ENCODE measurements at places on chromosomes 1 and 21.

DNA sequence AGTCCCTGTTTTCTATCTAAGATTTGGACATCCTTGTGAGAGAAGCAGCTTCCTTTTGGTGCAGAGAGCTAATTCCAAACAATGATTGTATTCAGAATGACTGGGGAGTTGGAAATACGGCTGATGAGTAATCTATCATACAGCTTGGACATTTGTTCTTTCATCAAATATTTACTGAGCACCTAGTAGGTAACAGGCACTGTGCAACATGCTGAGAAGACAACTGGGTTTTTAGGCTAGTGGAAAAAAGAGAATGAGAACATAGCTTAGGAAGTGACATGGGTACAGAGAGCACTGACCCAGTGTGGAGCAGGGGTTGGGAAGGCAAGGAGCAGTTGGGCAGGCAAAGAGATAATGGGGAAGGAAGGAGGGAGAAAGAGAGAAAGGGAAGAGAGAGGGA is 87.5 kb downstream of the TBX19 start:
- H3K4me1 ChIP-seq: peaks cover 5% of the 10 kb centered on the region
- no peaks in the 10 kb centered on the region for H3K36me3 ChIP-seq
- no peak overlapping the region for H3K27ac ChIP-seq

DNA sequence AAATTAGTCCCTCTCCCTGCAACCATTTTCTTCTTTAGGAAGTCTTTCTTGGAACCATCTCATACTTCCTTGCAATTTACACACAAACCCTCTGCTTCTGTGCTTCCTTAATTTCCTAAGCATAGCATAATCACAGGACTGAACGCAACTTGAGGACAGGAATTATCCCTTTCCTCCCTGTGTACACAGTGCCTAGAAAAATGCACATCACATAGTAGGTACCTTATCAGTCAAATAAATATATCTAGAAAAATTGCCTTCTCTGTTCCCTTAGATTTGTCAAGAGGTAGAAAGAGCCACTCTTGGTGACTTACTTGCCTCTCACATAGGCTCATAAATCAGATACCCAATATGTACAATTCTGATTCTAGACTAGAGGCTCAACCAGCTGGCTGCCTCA is 4.9 kb downstream of the ASPM start:
- no peak overlapping the region for H3K27ac ChIP-seq
- H3K4me1 ChIP-seq: peaks cover 32% of the 10 kb centered on the region
- peak overlapping the region; percentile 56 for H3K4me3 ChIP-seq
- no peaks in the 10 kb centered on the region for H3K27me3 ChIP-seq

GRCh38 chr1:212514056-212514614 is 81.4 kb downstream of the NENF start:
- H3K4me1 ChIP-seq: peaks cover 9% of the 10 kb centered on the region
- DNase-seq: no peak
- no peak overlapping the region for H3K4me3 ChIP-seq
- no peak overlapping the region for H3K27ac ChIP-seq

- no peaks in the 10 kb centered on the region for H3K4me1 ChIP-seq
- H3K36me3 ChIP-seq: no peaks in the 10 kb centered on the region
- no peak for DNase-seq
- no peak overlapping the region for H3K27ac ChIP-seq
- H3K4me3 ChIP-seq: no peak overlapping the region
Observed at GRCh38 chr1:71586030-71586429, 505.2 kb upstream of the ZRANB2 start.

DNA sequence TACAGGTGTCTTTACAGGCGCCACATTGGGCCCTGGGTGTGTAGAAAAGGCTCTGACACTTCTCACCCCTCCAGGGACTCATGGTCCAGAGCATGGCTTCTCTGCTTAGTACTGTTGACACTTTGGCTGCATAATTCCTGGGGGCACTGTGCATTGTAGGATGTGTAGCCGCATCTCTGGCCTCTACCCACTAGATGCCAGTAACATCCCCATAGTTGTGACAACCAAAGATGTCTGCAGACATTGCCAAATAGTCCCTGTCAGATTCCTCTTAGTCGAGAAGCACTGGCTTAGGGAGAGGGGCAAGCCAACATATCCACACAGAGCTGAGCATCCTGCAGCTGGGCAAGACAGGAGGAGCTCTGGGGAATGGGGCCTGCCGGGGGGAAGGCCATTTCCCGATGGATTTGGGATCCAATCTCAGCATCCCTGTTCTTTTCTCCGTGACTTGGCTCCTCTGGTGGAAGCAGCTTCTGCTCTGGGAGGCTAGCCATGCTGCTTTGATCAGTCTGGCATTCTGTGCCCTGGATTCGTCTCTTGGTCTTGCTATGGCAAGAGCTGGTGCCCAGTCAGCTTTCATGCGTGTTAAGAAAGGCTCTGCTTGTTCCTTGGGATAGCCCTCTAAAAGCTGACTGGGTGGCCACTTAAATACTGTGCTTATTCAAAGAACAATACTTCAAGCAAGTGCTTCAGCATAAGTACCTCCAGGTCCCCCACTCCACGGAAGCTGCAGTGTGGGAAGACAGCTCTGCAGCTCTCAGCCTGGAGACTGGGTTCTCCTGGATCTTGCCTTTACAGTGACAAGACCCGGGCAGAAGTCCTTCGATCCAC is 38.3 kb upstream of the SCMH1 start:
- H3K27ac ChIP-seq: no peak overlapping the region
- no peaks in the 10 kb centered on the region for H3K36me3 ChIP-seq
- H3K4me1 ChIP-seq: no peaks in the 10 kb centered on the region
- DNase-seq: no peak
- no peak overlapping the region for H3K4me3 ChIP-seq

DNA sequence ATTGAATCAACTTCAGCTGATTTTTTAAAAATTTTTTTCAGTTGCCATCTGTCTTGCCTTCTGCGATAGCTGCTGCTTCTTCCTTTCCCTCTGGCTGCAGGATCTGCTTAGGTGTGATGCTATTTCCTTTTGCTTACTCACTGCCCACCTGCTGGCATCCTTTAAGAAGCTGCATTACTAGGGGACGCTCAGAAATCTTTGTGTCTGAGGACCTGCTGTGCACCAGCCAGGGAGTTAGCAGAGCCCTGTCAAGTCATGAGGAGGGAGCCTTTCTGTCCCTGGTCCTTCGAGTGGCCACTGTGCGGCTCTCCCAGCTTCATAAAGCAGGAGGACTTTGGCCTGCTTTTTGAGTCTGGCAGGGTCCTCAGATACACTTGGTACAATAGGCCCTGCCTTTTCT is 327.8 kb downstream of the USH2A start:
- DNase-seq: no peak
- H3K27me3 ChIP-seq: no peaks in the 10 kb centered on the region
- no peak overlapping the region for H3K27ac ChIP-seq

GRCh38 chr1:77655431-77655974 is 27.0 kb downstream of the ZZZ3 start:
- no peak overlapping the region for H3K27ac ChIP-seq
- peak overlapping the region; percentile 0 for H3K4me3 ChIP-seq
- H3K36me3 ChIP-seq: peaks cover 8% of the 10 kb centered on the region
- no peaks in the 10 kb centered on the region for H3K4me1 ChIP-seq
- DNase-seq: no peak
- no peaks in the 10 kb centered on the region for H3K27me3 ChIP-seq

DNA sequence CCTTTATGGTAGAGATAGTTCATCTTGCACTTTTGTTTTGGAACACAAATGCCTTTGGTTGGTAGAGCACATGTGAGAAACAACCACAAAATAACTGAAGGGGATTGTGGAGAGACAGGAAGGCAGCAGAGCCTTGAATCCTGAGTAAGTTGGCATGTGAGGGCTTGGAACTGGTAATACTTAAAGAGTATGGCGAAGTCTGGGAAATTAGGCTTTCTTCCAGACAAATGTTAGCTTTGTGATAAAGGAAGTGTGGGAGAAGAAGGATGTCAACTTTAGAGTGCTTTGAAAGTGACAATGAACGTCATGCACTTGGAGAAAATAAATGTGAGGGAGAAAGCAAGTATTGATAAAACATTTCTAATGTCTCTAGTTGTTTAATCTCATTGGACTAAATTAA is 476.3 kb upstream of the ZRANB2 start:
- no peaks in the 10 kb centered on the region for H3K27me3 ChIP-seq
- H3K27ac ChIP-seq: no peak overlapping the region
- H3K4me3 ChIP-seq: no peak overlapping the region
- H3K36me3 ChIP-seq: no peaks in the 10 kb centered on the region

- no peaks in the 10 kb centered on the region for H3K4me1 ChIP-seq
- no peak overlapping the region for H3K4me3 ChIP-seq
- no peak for DNase-seq
- H3K36me3 ChIP-seq: no peaks in the 10 kb centered on the region
Observed at GRCh38 chr1:226350519-226350865, 41.5 kb upstream of the LIN9 start.

DNA sequence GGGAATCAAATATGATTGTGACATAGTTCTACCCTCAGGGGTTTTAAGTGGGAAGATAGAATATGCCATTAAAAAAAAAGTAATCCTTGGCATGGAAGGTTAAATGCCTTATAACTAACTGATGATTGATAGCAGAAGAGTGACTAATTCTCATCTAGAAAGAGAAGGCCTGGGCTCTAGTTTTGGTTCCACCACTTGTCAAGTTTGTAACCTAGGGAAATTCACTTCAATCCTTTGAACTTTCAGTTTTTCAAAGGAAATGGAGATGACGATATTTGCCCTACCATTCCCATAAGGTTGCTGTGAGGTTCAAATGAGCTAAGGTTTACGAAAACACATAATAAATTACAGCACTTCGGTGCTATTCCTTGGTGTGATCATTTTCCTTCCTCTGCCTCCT is 88.5 kb downstream of the GPR88 start:
- no peaks in the 10 kb centered on the region for H3K36me3 ChIP-seq
- H3K27me3 ChIP-seq: no peaks in the 10 kb centered on the region
- H3K4me1 ChIP-seq: no peaks in the 10 kb centered on the region
- H3K4me3 ChIP-seq: no peak overlapping the region
- H3K27ac ChIP-seq: no peak overlapping the region
- DNase-seq: no peak

DNA sequence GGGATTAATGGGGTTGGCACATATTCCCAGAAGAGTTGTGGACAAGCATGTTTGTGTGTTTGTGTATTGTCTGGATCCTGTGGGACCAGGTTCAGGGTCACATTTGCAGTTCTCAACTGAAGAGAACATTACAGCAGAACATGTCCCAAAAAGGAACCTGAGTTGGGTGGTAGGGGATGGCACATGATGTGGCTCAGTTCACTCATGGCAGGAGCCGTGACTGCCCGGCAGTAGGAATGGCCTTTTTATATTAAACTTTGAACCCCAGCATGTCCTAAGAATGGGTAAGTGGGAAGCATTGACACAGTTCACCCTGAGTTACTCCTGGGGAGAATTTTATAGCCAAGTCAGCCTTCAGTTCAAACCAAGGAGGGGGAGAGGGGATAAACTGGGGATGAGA is 41.3 kb downstream of the CXADR start:
- H3K27ac ChIP-seq: no peak overlapping the region
- H3K4me3 ChIP-seq: no peak overlapping the region
- no peak for DNase-seq
- no peaks in the 10 kb centered on the region for H3K27me3 ChIP-seq

DNA sequence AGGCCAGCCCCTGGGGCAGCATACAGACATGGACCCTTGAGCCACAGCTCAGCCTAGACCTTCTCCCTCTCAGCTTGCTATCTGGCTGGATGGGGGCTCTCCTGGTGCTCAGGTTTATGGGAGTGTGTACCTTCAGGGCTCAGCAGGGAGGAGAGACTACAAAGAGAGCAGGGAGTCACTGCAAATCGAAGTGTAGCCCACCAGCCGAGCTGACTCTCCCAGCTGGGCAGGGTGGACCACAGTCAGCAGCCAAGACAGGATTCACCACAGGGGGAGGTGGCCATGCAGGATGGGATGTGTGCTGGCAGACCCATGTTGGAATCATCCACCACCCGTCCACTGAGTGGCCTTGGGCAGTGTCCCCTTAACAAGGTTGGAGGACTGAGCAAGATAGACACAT is 78.3 kb downstream of the GLIS1 start:
- H3K36me3 ChIP-seq: no peaks in the 10 kb centered on the region
- H3K4me3 ChIP-seq: no peak overlapping the region
- no peaks in the 10 kb centered on the region for H3K4me1 ChIP-seq
- no peak overlapping the region for H3K27ac ChIP-seq

DNA sequence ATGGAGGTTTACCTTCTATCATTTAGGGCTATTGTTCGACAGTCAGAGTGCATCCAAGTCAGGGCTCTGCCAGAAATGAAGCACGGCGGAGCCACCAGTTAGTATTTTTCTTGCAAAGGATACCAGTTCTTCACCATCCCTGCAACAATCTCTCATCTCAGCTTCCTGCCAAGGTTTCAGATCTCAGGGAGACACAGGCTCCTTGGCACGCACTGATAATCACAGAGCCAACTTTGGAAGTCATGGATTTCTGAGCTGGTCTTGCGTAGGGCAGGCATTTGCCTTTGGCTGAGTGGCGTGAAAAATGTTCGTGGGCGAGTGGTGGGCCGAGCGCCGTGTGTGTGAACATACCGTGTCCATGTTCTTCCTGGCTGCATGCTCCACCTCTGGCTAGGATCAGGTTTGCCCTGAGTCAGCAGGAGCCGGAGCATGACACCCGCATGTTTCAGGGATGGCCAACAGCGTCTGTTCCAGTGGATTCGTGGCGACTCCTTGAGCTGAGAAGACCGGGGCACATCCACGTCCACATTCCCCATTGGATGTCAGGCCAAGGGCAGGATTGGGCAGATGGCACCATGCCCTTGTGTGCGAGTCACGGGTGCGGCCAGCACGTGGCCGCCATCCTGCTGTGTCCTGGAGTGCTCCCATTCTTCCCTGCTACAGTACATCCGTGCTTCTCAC is 118.5 kb upstream of the C1orf174 start:
- DNase-seq: no peak
- H3K4me3 ChIP-seq: no peak overlapping the region
- H3K4me1 ChIP-seq: no peaks in the 10 kb centered on the region
- no peaks in the 10 kb centered on the region for H3K36me3 ChIP-seq

- no peak overlapping the region for H3K27ac ChIP-seq
- no peak for DNase-seq
- no peaks in the 10 kb centered on the region for H3K4me1 ChIP-seq
- no peak overlapping the region for H3K4me3 ChIP-seq
Observed at GRCh38 chr1:14371771-14372497, 226.6 kb upstream of the KAZN start.

GRCh38 chr1:37556712-37557196 is at the start of gene DNALI1:
TSS of gene DNALI1 (plus strand) at chr1:37556940. CDS start at chr1:37556995, 55 bp downstream.
- peaks cover 5% of the 10 kb centered on the region for H3K36me3 ChIP-seq
- no peaks in the 10 kb centered on the region for H3K27me3 ChIP-seq
- DNase-seq: peak; percentile 8
- no peak within 1 kb of the TSS for H3K4me3 ChIP-seq
- H3K27ac ChIP-seq: no peak within 1 kb of the TSS

- no peaks in the 10 kb centered on the region for H3K36me3 ChIP-seq
- H3K4me1 ChIP-seq: no peaks in the 10 kb centered on the region
Observed at GRCh38 chr1:99264201-99265021, at the start of gene PLPPR4. TSS of gene PLPPR4 (plus strand) at chr1:99264492. CDS start at chr1:99264594, 102 bp downstream.

GRCh38 chr1:41152622-41153044 is 89.5 kb downstream of the SCMH1 start:
- DNase-seq: no peak
- H3K4me1 ChIP-seq: no peaks in the 10 kb centered on the region
- H3K27ac ChIP-seq: no peak overlapping the region
- peaks cover 13% of the 10 kb centered on the region for H3K36me3 ChIP-seq
- H3K4me3 ChIP-seq: no peak overlapping the region

GRCh38 chr1:53505401-53505800 is 46.2 kb downstream of the DMRTB1 start:
- DNase-seq: no peak
- H3K36me3 ChIP-seq: no peaks in the 10 kb centered on the region
- H3K4me1 ChIP-seq: no peaks in the 10 kb centered on the region
- no peak overlapping the region for H3K4me3 ChIP-seq
- H3K27ac ChIP-seq: no peak overlapping the region
- H3K27me3 ChIP-seq: no peaks in the 10 kb centered on the region

GRCh38 chr1:172653015-172653709 is 5.7 kb upstream of the FASLG start:
- peaks cover 2% of the 10 kb centered on the region for H3K4me1 ChIP-seq
- H3K4me3 ChIP-seq: no peak overlapping the region
- H3K27me3 ChIP-seq: no peaks in the 10 kb centered on the region
- no peak for DNase-seq
- no peaks in the 10 kb centered on the region for H3K36me3 ChIP-seq

Data from CD4-positive, CD25-positive, alpha-beta regulatory T cell (primary cell).